ENCODE measurements at places on chromosomes 6 and 20.

DNA sequence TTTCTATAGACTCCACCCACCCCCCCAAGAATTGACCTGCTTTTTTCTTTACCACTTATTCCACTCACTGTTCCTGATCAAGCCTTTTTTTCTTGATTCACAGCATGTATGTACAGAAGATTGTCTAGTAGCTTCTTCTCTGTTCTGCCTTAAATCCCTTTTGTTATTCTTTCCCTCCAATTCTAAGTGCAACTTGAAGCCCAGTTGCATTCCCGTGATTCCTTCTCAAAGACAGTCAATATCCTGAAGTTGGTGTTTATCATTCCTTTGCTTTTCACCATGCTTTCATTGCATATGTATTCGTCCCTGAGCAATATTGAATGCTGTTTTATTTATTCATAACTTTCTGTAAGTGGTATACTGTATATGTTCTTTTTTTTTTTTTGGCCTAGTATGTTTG is 21.0 kb downstream of the XRN2 start:
- DNase-seq = no peak

GRCh38 chr6:7332090-7332745 is 19.2 kb upstream of the SSR1 start:
- no peak for DNase-seq

GRCh38 chr20:23449421-23449820 is 3.3 kb downstream of the CST11 start:
- DNase-seq = no peak

DNA sequence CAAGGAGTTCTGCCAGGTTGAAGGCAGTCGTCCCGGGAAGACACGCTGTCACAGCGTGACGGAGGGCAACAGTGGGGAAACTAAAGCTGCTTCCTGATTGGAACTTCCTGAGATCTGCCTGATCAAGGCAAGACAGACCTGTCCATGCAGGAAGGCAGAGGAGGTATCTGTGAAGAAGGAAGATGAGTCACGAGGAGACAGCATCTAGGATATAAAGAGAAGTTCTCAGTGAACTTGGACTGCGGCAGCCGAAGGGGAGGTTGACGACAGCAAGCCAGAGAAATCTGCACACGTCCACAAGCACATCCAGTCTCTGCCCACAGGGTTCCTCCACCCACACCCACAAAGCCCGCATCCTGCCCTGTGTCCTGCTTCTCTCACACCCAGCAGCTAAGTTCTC is 38.6 kb downstream of the PREP start:
- DNase-seq = no peak

- no peak for DNase-seq
These were observed 27.1 kb downstream of the COX4I2 start for GRCh38 chr20:31664696-31665354.

GRCh38 chr6:13485303-13485702 is 2.1 kb downstream of the GFOD1 start:
- no peak for DNase-seq

DNA sequence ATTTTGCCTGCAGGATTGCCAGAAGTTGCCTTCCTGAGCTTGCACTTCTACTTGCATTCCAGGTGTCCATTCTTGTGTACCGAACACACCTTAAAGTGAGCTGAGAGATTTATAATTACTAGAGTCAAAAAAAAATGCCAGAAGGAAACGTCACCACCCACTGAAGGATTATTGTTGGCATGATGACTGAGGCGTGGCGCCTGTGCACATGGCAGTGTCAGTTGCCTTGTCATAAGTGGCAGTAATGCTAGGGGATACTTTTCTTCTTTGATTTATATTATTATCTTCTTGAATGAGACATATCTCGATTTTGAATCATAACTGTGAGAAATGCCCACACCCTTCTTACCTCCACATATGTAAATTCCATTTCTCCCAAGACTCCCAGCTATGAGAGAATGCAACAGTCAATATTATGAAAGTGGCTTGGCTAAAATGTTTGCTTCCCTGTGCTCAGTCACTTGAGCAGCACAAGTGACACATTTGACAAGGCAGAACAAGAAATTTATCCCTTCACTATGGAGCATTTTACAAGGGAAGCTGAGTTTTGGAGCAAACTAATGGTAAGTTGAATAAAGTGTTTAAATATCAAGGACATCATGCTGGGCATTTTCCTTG is 149.5 kb upstream of the SASH1 start:
- no peak for DNase-seq

- DNase-seq = no peak
These were observed 37.6 kb downstream of the ZMYND8 start for GRCh38 chr20:47318586-47319516.

DNA sequence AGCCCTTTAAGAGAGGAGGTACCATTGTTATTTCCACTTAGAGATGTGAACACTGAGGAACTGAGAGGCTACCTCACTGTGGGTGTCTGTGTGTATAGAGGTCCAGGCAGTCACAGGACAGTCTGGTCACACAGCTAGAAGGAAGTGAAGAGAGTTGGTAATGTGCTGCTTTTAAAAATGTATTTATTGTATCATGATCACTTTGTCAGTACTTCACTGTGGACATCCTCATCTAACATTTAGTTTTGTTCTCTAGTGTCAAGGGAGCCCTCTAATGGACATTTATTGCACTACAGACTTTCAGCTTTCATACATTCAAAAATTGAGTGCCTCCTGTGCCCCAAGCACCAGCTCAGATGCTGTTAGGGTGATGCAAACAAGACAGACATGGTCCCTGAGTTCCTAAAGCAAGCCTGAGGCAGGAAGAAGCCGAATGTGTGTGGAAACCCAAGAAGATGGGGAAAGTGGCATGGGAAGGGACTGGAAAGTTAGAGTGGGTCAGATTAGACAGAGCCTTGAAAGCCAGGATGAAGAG is 123.0 kb downstream of the SLC16A10 start:
- peak; percentile 47 for DNase-seq

- no peak for DNase-seq
These were observed 93.8 kb upstream of the IMPG1 start for GRCh38 chr6:76166297-76166696.

GRCh38 chr6:150683320-150683719 is 83.6 kb downstream of the PLEKHG1 start:
- no peak for DNase-seq

DNA sequence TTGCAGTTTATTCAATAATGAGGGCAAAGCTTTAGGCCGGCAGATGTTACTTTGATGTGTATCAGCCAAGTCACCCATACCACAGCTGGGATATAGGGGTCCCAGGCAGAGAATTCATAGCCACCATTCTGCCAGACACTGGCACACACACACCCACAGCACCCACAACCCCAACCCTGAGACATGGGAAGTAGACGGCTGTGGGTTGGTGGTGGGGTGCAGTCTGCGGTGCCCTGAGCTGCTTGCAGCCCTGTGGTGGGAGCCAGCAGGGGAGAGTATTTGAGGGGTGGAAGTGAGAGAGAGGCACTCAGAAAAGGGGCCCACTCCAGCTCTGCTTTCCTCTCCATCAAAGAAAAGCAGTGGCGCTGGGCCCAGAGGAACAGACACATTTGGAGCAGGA is 125.3 kb downstream of the FOXO3 start:
- DNase-seq = no peak

- no peak for DNase-seq
These were observed 10.9 kb upstream of the VSTM2L start for GRCh38 chr20:37892001-37892400.

DNA sequence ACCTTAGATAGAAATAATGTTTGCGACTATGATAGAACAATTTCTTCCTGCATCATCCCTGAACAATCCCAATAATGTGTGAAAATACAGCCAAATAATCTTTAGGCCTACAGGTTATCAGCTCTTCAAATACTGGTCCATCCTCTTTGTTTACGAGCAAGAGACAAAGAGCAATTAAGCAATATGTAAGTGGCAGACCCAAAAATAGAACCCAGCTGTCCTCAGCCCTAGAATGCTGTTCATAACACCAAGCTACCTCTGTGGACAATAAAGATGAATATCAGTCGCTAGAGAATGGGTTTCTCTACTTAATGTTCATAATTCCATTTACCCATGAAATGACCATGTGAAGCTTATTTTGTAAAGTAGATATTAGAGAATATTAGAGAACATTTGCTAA is 28.4 kb upstream of the OSTM1 start:
- no peak for DNase-seq

GRCh38 chr6:52984247-52984646 is 10.8 kb downstream of the GSTA4 start:
- DNase-seq = peak; percentile 65

DNA sequence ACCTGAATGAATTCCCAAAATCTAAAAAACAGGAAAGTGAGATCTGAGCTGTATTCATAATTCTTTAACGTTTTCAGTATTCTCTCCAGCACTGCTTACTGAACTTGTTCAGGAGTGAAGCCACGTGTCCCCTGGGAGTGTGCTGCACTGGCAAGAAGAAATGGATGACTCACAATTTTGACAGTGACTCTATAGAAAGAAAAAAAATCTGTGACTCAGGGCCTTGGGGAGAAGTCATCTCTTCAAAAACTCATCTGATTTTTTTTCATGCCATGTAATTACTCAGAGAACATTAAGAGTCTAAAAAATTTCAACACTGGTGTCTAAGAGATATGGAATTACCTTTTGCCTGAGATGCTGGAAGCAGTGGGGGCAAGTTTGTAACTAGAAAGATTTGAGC is 39.7 kb downstream of the ANKEF1 start:
- DNase-seq = no peak

GRCh38 chr20:33984182-33984719 is 9.5 kb upstream of the RALY start:
- DNase-seq = no peak

DNA sequence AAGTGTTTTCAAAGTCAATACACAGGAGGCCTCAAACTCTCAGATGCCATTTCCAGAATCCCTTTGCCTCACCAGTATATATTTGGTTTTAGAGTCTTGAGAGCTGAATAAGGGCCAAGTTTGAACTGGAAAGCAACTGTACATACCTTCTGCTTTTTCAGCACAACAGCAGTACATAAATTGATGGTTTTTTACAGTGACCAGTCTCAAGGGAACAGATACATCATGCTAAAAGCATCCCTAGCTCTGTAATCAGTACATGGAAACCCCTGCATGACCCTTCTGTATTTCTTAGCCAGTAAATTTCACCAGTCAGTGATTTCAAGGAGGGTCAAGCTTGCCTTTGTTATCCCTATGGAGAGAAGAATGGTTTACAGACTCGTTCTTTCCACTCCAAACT is 40.6 kb upstream of the ECHDC1 start:
- DNase-seq = no peak

- DNase-seq = no peak
These were observed 175.6 kb downstream of the TBC1D7 start for GRCh38 chr6:13152764-13153163.

- no peak for DNase-seq
These were observed 182.7 kb downstream of the TBX18 start for GRCh38 chr6:84581494-84582259.

DNA sequence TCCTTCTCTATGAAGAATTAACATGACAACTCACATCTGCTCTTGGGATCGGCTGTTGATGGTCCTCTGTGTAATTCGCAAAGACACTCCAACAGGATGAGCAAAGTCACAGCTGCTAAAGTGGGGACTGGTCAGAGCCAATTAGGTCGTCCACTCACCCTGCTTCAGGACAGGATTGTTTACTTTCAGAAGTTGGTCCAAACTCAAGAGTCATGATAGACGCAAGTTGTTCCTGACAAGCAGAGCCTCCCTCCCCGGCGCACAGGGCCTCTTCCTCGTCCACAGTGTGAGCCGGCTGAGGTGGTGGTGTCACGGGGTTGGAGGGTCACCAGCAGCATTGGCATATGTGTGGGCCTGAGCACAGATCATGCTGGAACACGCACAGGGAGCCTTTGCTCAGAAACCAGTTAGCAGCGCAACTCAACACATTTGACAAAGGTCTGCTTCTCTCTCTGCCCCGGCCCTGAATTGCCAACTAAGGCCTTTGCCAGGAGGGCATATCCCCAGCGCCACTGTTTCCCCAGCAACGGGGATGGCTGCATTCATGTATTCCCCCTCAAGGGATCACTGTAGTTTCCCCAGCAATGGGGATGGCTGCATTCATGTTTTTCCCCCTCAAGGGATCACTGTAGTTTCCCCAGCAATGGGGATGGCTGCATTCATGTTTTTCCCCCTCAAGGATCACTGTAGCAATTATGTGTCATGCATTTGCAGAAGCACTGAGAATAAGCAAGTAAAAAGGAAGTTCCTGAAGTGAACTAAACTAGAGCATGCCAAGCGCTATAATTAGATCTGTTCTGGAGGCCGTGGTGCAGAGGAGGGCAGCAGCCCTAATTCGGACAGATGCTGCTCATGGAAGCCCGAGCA is 111.7 kb downstream of the THBS2 start:
- DNase-seq = no peak

DNA sequence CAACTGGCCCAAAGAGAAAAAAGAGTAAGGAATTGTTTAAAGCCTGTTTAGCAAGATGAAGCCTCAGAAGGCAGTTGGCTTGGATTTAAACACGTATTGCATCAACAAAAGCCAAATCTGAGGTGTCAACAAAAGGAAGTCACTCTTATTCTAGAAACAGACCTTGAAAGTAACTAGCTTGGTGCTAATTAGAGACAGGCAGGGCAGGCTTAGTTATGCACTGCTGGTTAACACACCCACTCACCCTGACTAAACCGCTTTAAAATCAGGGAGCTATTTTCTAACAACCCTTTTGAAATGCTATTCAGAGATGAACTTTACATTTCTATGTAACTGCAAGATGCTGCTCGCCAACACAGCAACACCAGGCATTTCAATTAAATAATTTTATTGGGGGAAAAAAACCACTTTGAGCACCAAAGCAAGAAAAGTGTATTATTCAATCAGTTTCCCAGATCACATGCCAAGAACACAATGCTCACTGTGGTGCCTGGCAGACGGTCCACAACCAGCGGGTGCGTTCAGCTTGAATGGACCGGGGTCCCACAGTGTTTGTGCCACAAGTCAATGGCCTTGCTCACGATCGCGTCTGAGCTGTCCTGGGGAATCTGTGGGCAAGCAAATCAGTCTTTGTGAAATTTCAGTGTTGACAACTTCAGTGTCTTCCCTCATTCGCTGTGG is 23.6 kb downstream of the TBC1D7 start:
- DNase-seq = no peak

DNA sequence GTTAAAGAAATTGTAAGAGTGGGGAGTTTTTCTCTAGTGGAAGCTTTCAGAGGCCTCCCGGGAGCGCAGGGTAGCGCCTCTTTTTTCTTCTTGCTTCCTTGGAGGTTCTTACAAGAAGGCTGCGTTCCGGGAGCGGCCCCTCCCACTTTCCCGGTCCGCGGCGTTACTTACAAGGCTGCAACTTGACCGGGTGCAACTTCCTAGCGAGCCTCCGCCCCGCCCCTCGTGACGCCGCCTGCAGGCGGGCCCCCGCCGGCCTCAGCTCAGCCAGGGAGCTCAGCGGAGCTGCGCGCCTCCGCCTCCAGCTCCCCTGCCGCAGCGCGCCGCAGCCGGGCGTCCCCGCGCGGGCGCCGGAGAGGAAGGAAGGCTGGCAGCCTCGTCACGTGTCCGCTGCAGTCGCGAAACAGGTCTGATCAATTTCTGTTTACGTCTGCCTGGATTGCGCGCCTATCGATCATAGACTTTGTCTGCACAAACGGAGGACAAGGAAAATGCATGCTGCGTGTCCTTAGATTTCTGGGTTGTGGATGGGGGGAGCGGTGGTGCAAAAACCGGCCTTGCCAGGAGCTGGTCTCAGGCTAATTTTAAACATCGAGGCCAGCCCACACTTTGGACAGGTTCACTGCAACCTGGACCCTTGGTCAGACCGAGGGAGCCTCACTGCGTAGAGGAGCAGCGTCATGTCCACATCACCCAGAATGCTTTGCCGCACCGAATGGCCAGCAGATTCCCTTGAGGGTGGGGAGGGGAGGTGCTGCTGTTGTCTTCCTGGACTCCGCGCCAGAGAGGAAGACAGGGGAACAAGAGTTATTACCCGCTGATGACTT is at the start of the genes FAM217B and PPP1R3D:
TSS of gene FAM217B (plus strand) at position 261 of the 827 bp plus-strand sequence. CDS start 3,555 bp downstream, outside the sequence.
TSS of gene PPP1R3D (minus strand) at position 177 of the 827 bp plus-strand sequence. CDS start 374 bp downstream, outside the sequence.
- peak; percentile 90 for DNase-seq

GRCh38 chr6:134515986-134516385 is 198.1 kb upstream of the SGK1 start:
- no peak for DNase-seq
